Daoy (cell line): ENCODE measurements at places on chromosomes 6 and 20. TPM values are rescaled to one million over a fixed set of nuclear protein-coding genes. Genes with fewer than 3 reads are reported as not detected.

DNA sequence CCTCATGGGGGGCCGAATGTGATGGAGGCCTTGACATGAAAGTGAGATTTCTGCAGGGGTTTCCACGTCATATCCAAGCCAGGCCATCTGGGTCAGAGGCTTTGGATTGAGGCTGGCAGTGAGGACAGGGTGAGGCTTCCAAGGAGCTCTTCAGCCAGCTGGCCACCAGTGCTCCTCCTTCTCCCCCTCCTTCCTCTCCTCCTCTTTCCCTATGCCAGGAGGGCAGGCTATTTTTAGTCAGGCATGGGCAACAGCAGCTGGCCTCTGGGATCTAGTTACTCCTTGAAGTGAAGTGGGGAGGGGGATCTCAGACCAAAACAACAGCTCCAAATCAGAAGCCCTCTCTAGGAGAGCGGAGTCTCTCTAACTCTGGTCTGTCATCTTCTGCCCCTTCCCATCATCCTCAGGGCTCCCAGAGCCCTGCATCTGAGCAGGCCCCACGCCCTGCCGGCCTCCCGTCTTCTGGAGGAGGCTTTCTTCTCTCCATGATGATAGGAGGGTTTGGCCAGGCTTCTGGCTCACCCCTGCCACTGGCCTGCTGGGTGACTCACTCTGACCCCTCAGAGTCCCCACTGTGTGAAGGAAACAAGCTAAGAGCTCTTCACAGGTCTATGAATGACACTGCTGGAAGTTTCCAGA is 612 bp downstream of the TNNC2 start:
- DNase-seq, result no peak

The COL19A1 gene
- 0.06 TPM in 1 of 2 replicates, not detected in the other for total RNA-seq

The TRIM31 gene
- 0.11 TPM in 1 of 2 replicates, not detected in the other for total RNA-seq

DNA sequence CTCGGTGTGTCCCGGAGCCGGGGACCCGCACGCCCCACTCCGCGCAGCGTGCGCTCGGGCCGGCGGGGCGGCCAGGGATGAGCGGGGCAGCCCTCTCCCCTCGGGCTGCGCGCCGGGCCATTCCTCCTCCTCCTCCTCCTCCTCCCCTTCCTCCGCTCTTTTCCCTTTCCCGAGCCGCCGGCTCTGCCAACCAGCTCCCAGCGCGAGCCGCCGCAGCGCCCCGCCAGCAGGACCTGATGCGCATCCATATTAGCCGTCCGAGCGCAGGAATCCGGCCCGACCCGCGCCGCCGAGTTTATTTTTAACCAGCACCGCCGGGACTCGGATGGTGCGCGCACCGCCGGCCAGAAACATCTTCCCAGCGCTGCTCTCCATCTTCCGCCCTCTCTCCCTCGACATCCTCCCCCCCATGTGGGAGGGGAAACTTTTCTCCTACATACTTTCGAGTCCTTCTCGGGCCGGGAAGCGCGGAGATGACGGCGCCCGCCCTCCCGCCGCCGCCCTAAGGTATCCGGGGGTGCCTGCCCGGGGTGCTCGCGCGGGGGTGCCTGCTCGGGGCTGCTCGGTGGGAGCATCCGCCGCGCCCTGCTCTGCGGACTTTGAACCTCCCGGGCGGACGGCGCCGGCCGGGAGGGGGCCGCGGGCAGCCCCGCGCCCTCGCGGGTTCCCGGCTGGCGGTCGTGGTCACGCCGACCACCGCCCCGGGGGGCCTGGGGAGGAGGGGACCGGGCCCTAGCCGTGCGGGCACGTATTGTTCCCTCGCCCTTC is 619 bp downstream of the RREB1 start:
- peak; percentile 66 for DNase-seq
